ENCODE measurements at places on chromosomes 12 and 14.

DNA sequence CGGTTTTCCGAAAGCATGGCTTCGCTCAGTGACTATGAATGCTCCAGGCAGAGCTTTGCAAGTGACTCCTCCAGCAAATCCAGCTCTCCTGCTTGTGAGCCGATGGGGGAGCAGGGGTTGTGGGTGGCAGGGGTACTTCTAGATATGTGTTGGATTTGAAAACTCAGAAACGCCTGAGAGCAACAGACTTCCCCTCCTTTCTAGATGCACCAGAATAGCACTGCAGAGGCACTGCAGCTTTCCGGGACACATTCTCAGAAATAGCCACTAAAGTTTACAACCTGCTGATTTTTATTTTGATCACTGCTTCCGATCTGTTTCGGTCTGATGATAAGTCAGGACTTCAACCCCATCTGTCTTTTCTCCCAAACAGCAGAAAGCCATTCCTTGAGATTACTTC is 8.6 kb downstream of the TCP11L2 start:
- H3K27ac ChIP-seq: no peak overlapping the region
- peaks cover 3% of the 10 kb centered on the region for H3K4me1 ChIP-seq
- H3K36me3 ChIP-seq: no peaks in the 10 kb centered on the region
- no peak for DNase-seq
- H3K27me3 ChIP-seq: no peaks in the 10 kb centered on the region
- no peak overlapping the region for H3K4me3 ChIP-seq

- no peaks in the 10 kb centered on the region for H3K27me3 ChIP-seq
- no peak overlapping the region for H3K27ac ChIP-seq
- H3K36me3 ChIP-seq: no peaks in the 10 kb centered on the region
- DNase-seq: no peak
- H3K4me3 ChIP-seq: no peak overlapping the region
These were observed 23.4 kb upstream of the FGF6 start for GRCh38 chr12:4468994-4469393.

DNA sequence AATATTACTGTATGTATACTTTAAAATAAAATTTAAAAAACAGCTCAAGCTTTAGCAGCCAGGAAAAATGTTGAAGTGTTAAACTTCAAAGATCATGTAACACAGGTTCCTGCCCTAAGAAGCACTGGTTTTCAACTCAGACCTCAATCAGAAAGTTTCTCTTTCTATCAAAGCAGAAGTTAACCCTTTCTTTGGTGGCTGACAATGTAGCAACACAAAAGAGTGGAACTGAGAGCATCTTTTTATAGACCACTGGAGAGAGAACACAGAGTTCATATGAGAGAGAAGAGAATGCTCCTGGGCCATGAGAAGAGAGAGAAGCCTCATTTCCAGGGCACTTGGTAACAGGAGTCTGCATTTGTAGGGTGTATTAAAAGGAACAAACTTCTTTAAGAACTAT is 42.2 kb upstream of the KTN1 start:
- H3K4me3 ChIP-seq: no peak overlapping the region
- no peak overlapping the region for H3K27ac ChIP-seq
- no peaks in the 10 kb centered on the region for H3K36me3 ChIP-seq

GRCh38 chr12:27382171-27382795 is 49.6 kb downstream of the BMAL2 start:
- no peak overlapping the region for H3K4me3 ChIP-seq
- no peaks in the 10 kb centered on the region for H3K27me3 ChIP-seq
- no peaks in the 10 kb centered on the region for H3K36me3 ChIP-seq

- H3K4me3 ChIP-seq: no peak overlapping the region
- no peaks in the 10 kb centered on the region for H3K27me3 ChIP-seq
- H3K4me1 ChIP-seq: peaks cover 4% of the 10 kb centered on the region
- no peak overlapping the region for H3K27ac ChIP-seq
- no peak for DNase-seq
These were observed 7.7 kb downstream of the BRF1 start for GRCh38 chr14:105292826-105293711.

GRCh38 chr12:80291108-80291754 is 152.8 kb upstream of the PTPRQ start:
- no peak for DNase-seq
- H3K27ac ChIP-seq: no peak overlapping the region
- no peaks in the 10 kb centered on the region for H3K36me3 ChIP-seq
- H3K27me3 ChIP-seq: no peaks in the 10 kb centered on the region

DNA sequence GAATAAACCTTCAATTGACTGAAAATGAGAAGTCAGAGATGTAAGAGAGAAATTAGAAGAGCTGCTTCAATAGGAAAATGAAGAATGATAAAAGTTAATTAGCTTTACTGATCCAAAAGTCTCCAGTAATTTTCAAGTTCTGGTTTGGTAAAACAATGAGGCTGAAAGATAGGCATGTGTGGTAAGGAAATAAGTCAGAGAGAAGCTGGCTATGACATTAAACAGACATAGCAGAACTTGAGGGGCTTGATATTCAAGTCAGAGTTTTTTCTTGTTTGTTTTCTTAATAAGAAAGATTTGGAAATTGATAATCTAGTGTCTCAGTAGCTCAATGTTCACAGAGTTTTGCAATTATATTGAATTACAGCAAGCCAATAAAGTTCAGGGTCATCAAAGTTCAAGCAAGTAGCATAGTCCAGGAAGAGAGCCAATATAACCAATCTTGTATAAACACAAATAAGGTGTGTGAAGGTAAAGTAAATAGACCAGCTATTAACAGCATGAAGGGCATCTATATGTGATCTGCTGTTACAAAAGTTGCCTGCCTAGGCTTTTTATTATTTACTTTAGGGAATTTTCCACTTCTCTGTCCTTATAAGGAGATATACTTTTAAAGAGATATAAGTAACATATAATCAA is 1111.5 kb downstream of the TRHDE start:
- H3K36me3 ChIP-seq: no peaks in the 10 kb centered on the region
- DNase-seq: no peak
- H3K4me3 ChIP-seq: no peak overlapping the region
- H3K27ac ChIP-seq: no peak overlapping the region
- H3K4me1 ChIP-seq: no peaks in the 10 kb centered on the region

DNA sequence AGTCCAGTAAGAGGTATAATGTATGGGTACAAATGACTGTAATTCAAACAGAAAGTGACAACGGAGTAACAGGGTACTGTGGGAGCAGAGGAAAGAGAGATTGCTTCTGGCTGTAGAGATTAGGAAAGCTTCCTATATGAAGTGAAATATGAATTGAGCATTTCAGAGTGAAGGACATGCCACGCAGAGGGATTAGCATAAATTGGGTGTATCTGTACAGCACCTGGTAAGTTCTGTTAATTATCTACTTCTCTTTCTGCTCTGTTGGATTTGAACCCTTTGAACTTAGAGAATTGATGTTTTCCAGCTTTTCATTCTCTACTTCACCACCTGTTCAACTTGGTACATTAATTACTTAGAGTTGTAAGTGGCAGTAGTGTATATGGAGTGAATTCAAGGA is 8.8 kb downstream of the STK38L start:
- peak overlapping the region; percentile 23 for H3K27ac ChIP-seq
- no peaks in the 10 kb centered on the region for H3K4me1 ChIP-seq
- H3K27me3 ChIP-seq: no peaks in the 10 kb centered on the region
- H3K4me3 ChIP-seq: no peak overlapping the region
- no peak for DNase-seq

DNA sequence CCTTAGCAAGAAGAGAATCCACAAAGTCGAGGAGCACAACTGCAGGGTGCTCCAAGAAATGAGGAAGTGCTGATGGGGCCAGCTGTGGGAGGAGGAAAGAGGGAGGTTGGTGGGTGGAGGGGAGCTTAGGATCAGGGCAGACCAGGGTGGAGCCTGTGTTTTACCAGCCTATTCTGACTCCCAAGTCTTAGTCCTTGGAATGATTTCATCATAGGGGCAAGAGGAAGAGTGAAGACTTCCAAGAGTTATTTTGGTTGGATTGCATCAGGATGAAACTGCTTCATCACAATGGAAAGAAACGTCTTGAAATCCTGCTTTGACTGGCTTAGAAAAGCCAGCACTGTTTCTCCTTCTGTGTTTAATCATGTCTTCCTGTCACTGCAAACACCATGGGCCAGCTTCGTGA is 194.0 kb downstream of the DPF3 start:
- H3K36me3 ChIP-seq: no peaks in the 10 kb centered on the region
- H3K27me3 ChIP-seq: no peaks in the 10 kb centered on the region
- no peak for DNase-seq
- H3K4me1 ChIP-seq: no peaks in the 10 kb centered on the region

DNA sequence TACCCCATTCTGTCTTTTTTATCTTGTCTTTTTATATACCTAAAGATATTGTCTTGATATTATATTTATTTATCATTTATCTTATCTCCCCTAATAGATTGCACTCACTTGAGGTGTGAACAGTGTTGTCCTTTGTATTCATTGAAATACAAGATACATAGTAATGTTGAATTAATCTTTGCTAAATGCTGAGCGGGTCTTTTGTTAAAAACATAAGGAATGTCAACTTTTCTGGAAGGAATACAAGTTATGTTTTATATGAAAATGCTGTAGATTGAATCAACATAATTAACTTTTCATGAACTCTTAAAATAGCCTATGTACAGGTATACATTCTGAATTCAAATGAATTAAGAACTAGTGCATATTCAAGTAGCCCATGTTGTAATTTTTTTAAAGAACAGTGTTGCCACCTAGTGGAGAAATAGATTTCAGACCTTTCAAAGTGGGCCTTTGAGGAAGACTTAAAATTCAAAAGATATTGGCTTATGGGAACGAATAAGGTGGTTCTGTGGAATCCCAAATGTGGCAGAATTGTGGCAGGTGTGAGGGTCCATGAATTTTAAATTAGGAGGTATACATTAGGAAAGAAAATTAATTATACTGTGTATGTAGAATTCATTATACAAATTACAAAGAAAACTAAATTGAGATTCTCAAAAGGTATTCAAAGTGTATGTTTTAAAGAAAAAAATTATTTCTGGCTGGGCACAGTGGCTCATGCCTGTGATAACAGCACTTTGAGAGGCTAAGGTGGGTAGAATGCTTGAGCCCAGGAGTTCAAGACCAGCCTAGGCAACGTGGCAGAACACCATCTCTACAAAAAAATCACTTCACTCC is 19.1 kb downstream of the BBOF1 start:
- H3K27ac ChIP-seq: no peak overlapping the region
- DNase-seq: no peak
- H3K4me3 ChIP-seq: no peak overlapping the region
- no peaks in the 10 kb centered on the region for H3K36me3 ChIP-seq
- no peaks in the 10 kb centered on the region for H3K27me3 ChIP-seq

DNA sequence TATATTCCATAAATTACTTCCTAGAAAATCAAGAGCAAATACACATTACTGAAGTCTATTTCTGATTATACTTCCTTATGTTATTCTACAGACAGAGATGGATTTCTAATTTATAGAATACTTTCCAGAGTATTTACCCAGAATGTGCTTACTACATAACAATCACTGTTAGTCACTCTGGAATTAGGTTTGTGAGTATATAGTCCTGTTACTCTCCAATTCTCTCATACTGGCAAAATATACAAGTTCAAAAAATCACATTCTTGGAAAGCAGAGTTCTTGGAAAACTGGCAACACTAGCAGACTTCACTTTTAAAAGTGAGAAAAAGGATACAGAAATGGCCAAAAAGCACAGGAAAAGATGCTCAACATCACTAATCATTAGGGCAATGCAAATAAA is 7.3 kb downstream of the PPP2R5E start:
- H3K4me3 ChIP-seq: no peak overlapping the region
- DNase-seq: no peak
- H3K4me1 ChIP-seq: no peaks in the 10 kb centered on the region
- no peak overlapping the region for H3K27ac ChIP-seq
- H3K36me3 ChIP-seq: no peaks in the 10 kb centered on the region

- no peaks in the 10 kb centered on the region for H3K36me3 ChIP-seq
- H3K27ac ChIP-seq: no peak overlapping the region
- H3K27me3 ChIP-seq: no peaks in the 10 kb centered on the region
- H3K4me1 ChIP-seq: no peaks in the 10 kb centered on the region
- DNase-seq: no peak
These were observed 168.3 kb downstream of the PAWR start for GRCh38 chr12:79522257-79522988.

- no peak overlapping the region for H3K4me3 ChIP-seq
- no peak overlapping the region for H3K27ac ChIP-seq
- H3K4me1 ChIP-seq: no peaks in the 10 kb centered on the region
- H3K27me3 ChIP-seq: no peaks in the 10 kb centered on the region
- no peaks in the 10 kb centered on the region for H3K36me3 ChIP-seq
- DNase-seq: no peak
These were observed 64.1 kb upstream of the AP4S1 start for GRCh38 chr14:30961330-30961729.

GRCh38 chr14:32313844-32314376 is 15.2 kb upstream of the AKAP6 start:
- H3K4me1 ChIP-seq: no peaks in the 10 kb centered on the region
- no peaks in the 10 kb centered on the region for H3K36me3 ChIP-seq
- no peak for DNase-seq
- no peaks in the 10 kb centered on the region for H3K27me3 ChIP-seq
- no peak overlapping the region for H3K4me3 ChIP-seq
- H3K27ac ChIP-seq: no peak overlapping the region

GRCh38 chr12:89230376-89231315 is 121.7 kb downstream of the DUSP6 start:
- no peak overlapping the region for H3K27ac ChIP-seq
- H3K27me3 ChIP-seq: no peaks in the 10 kb centered on the region
- no peaks in the 10 kb centered on the region for H3K4me1 ChIP-seq
- H3K36me3 ChIP-seq: no peaks in the 10 kb centered on the region
- DNase-seq: no peak

- no peak for DNase-seq
- H3K4me3 ChIP-seq: no peak overlapping the region
These were observed 808.7 kb downstream of the NRXN3 start for GRCh38 chr14:78978896-78979295.
